ENCODE measurements at places on chromosomes 16 and 17. TPM values are rescaled to one million over a fixed set of nuclear protein-coding genes. Genes with fewer than 3 reads are reported as not detected.

The HEATR9 gene
- polyA plus RNA-seq = not detected

The FA2H gene
- polyA plus RNA-seq = 0.17 TPM

The TBC1D3I gene
- not detected for polyA plus RNA-seq

The KRTAP2-2 gene
- not detected for polyA plus RNA-seq

The HID1 gene
- polyA plus RNA-seq = 0.15 TPM

The VASN gene
- polyA plus RNA-seq = 2.0 TPM

The FOXF1 gene
- polyA plus RNA-seq = not detected

The NPB gene
- polyA plus RNA-seq = 0.19 TPM

The SLC16A6 gene
- not detected for polyA plus RNA-seq

The MED13 gene
- 3.8 TPM for polyA plus RNA-seq
